Activated naive CD4-positive, alpha-beta T cell (primary cell): ENCODE measurements at places on chromosomes 5 and 9.

DNA sequence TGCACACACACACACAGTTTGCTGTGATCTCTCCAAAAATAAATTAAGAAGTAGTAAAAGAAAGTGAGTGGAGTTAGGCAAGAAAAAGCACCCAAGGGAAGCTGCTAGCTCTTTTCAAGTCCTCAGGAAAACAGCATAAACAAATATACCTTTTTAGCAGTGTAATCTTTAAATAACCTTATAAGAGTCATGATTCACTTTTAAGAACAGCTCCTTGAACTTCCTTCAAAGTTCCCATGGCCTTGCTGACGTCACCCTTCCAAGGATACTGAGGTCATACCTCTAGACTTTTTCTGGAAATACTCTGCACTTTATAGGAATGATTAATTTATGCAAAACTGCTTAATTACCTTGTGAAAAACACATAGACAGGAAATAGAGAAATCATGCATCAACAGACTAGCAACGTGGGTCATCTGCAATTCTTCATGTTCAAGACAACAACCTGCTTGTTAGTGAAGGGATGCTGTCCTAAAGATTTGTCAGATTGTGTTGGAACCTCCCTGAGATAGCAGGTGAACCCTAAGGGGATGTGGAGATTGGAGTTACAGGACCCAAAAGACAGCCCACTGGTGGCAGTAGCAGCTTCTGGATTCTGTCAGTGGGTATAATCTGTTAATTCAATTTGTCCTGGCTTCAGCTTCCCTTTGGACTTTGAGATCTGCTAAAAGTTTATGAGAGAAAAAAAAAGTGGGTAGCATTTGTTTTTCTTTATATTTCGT, 229.0 kb downstream of the ELAVL2 start:
- DNase-seq, result no peak

GRCh38 chr9:126947529-126947928, 32.9 kb downstream of the RALGPS1 start:
- DNase-seq, result no peak

GRCh38 chr9:133910855-133911514, 81.1 kb downstream of the VAV2 start:
- DNase-seq, result no peak

GRCh38 chr5:178323541-178323865, 90.9 kb upstream of the PHYKPL start:
- no peak for DNase-seq

DNA sequence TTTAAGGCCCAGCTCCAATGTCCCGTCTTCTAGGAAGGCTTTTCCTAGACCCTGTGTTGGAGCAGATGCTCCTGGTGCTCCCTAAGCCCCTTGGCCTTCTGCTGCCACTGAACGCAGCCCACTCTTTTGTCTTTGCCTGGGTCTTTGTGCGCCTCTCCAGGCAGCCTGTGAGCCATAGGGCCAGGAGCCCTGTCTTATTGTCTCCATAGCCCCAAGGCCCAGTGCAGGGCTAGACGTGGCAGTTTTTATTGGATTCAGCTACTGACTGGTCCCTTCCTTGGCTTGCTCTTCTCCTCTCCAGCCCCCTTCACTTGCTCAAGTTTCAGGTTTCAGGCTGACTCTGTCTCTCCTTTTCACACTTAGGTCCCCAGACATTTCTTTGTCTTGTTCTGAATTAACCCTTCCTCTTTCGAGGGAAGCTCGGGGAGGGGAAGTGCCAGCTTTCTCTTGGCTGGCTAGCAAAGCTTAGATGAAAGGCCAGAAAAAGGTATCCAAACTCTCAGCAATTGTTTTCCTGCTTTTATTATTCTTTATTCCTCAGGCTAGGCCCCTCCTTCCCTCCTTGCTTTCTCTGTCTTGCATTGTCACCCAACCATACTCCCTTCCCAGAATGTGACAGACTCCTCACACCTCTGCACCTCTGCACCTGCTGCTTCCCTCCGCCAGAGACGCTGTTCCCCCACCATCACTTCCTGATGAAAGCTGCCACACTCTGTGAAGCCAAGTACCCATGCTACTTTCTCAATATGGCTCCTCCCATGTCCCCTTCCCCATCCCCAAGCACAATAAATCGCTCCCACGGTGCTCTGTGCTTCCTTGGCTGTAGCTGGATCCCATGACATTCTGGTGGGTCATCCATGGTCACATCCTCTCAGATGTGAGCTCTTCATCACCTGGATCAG, 101.6 kb upstream of the CPEB4 start:
- no peak for DNase-seq

- DNase-seq, result no peak
Measured at GRCh38 chr9:86181379-86182315, 77.8 kb downstream of the C9orf153 start.

GRCh38 chr5:72523960-72524582, 16.9 kb upstream of the ZNF366 start:
- DNase-seq, result no peak
